ENCODE measurements at places on chromosomes 5 and 9.

DNA sequence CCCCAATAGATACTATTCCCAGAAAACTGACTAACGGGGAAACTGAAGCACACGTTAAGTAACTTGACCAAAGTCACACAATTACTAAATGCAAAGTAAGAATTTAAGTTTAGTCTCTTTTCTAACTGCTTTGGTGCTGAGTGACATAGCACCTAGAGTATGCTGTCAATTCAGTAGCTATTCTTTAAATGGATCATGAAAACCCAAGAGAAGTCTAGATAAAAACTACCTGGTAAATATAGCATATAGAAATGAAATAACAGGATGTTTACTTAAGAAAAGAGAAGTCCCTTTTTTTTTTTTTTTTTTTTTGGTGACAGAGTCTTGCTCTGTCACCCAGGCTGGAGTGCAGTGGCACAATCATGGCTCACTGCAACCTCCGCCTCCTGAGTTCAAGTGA lies 129.2 kb downstream of the PDE4D start:
- DNase-seq: no peak

GRCh38 chr9:75391497-75391896 lies 303.2 kb downstream of the OSTF1 start:
- no peak for DNase-seq

DNA sequence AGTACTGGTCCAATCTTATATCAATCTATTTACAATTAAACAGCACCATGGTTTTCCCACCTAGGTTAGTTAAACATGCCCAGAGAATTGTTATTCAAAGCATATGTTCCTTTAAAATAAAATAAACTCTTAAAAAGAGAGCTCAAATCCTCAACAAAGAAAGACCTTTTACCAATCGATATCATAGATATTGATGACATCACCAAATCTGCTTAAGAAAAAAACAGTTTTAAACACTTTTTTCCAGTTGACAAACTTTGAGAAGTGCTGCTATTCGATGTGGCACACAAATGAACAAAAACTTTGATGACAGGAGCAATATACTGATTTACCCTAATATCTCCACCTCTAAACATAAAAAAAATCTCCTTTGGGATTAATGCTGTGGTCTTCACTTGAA lies 15.7 kb downstream of the EFCAB9 start:
- no peak for DNase-seq

- no peak for DNase-seq
Observed at GRCh38 chr5:68445257-68446069, 229.9 kb downstream of the PIK3R1 start.

- DNase-seq: no peak
Observed at GRCh38 chr5:11724940-11725339, 179.3 kb downstream of the CTNND2 start.

GRCh38 chr9:129237164-129237611 lies 59.1 kb upstream of the IER5L start:
- DNase-seq: no peak

GRCh38 chr9:137030538-137031527 lies 1.1 kb downstream of the FUT7 start:
- no peak for DNase-seq

DNA sequence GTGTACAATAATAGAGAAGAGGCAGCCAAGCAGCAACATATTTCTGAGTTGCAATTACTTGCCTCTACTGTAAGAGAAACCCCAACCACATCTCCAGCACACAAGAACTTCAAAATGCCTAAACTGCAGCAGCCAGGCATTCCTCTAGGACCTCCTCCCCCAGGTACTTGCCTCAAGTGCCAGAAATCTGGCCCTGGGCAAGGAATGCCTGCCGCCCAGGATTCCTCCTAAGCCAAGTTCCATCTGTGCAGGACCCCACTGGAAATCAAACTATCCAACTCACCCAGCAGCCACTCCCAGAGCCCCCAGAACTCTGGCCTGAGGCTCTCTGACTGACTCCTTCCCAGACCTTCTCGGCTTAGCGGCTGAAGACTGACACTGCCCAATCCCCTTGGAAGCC lies 336.8 kb upstream of the RGMB start:
- no peak for DNase-seq

All from T-helper 17 cell (primary cell).